Activated naive CD4-positive, alpha-beta T cell (primary cell): ENCODE measurements at places on chromosomes 2 and 18.

- DNase-seq: no peak
Measured at GRCh38 chr2:229725716-229726574, 11.6 kb upstream of the DNER start.

DNA sequence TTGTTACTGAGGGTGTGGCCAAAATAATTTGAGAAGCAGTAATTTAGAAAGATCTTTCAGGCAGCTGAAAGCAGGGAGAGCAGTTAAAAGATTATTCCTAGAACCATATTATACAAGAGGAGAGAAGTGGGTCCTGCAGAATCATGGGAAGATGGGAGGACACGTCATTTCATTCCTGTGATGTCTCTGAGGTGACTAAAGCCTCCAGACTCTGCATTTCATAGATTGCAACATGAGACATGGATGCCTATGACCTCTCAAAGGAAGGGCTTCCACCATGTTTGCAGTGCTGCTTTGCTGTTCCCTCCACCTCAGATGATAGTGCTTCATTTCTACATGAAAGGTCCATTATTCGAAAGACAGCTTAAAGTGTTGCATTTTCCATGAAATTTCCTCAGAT, 788.4 kb downstream of the TSN start:
- no peak for DNase-seq

GRCh38 chr18:58307441-58307840, 263.4 kb downstream of the NEDD4L start:
- DNase-seq: no peak

GRCh38 chr2:173229086-173229485, 125.6 kb upstream of the CDCA7 start:
- DNase-seq: no peak

GRCh38 chr2:54666131-54666633, 57.3 kb upstream of the EML6 start:
- no peak for DNase-seq

DNA sequence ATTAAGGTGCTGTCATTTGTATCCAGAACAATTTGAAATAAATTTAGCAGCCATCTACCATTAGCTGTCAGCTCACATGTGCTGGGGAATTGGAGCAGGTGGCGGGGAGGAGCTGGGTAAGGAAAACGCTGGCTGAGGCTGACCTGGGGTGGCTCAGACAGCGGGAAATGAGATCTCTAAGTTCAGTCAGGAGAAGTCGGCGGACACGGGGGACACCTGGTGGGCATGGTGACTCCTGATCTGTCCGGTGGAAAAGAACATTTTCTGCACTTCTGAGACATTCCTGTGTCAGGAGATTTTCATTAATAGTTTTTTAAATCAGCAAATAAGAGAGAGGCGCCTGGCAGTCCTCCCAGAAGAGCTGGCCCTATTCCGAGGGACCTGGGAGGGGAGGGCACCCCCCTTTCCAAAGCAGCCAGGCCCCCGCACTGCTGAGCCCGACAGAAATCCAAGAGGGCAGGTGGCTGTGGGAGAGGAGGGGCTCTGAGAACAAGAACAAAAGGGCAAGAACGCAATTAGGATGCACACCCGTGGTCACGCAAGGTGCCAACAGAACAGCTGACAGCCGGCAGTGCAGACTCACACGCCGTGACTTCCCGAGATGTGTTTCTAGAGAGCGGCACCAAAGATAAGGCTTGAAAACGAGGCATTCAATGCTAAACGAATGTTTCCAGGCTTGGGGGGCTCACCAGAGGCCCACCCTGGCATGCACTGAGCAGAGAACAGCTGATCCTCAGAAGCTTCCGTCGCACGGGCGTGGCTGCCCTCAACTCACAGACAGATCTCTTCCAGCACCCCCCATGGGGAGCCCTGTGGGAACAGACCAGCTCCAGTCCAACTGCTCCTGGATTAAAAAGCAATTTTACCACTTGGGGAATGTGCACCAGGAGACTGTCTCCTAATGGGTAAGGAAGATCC, 26.4 kb downstream of the SLC66A2 start:
- DNase-seq: no peak

DNA sequence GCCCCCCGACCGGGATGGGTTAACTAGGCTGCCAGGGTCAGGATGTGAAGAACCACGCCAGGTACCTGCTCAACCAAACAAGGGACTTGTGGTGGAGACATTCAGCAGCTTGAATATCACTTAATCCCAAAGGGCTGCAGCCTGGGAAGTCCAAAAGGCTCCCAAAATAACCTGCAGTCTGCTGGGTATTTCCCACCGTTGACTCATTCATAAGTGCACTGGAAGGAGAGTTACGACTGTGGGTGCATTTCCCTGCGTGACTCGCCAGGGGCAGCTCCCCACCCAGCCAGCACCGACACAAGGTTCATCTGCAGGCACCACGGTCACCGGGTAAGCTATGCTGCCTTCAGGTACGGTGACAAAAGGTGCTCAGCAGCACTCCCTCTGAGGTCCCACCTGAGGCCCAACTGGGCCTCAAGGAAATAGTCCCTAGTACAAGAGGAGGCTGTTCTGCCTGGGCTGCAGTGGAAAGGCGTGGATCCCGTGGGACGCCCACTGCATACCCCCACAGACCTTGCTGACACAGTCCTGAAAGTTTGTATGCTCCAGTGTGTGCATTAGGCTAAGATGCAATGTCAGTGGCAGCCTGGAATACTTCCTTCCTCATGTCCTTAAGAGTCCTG, 86.5 kb downstream of the UXS1 start:
- no peak for DNase-seq

DNA sequence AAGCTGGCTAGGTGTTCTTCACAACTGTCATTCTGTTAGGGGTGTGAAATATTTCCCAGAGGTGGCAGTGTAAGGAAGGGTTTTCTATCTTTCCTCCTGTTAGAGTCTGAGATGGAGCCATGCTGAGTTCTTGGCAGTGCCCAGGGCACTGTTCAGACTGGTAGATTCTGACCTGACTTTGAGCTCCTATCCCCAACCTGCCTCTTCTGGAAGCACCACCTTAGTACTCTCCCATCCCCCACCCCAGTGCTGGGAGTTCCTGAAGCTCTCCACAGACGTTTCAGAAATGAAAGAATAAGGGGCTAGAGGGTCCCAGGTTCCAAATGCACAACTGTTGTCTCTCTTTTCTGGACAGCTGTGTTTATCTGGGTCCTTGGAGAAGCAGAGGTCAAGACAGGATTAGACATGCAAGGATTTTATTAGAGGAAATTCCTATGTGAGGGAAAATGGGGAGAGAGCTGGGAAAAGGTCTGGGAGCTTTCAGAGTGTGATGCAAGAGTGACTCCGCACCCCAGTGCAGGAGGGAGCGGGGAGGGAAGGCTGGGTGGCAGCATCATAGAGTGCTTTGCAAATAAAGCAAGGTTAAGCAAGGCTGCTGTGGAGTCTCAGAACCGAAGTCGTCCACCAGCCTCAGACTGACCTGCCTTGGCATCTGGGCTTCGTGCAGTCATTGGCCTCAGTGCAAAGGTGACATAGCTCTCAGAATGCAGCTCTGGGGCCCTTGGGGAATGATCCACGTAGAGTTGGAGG, 75.5 kb downstream of the SLC4A3 start:
- no peak for DNase-seq

GRCh38 chr2:63058921-63059792, 8.5 kb downstream of the OTX1 start:
- DNase-seq: no peak

GRCh38 chr2:225340923-225341322, 58.6 kb upstream of the NYAP2 start:
- no peak for DNase-seq
